ENCODE measurements at places on chromosomes 2 and 18.

GRCh38 chr2:3718679-3719078 lies 15.3 kb downstream of the DCDC2C start:
- no peak for DNase-seq

DNA sequence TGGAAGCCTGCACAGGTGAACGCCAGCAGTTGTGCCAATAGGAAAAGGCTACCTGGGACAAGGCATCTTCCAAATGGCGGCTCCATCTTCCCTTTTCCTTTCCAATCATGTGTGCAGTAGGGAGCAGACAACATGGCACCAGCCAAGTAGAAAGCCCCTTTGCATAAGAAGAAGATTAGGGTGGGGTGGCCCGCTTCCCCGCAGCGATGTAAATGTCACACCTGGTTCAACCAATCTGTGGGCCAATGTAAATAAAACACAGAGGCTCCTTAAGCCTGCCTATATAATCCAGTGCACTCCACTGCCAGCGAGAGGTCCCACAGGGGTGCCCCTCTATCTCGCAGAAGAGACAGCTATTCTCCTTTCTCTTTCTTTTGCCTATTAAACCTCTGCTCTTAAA lies 468.4 kb upstream of the CRIM1 start:
- DNase-seq, result no peak

DNA sequence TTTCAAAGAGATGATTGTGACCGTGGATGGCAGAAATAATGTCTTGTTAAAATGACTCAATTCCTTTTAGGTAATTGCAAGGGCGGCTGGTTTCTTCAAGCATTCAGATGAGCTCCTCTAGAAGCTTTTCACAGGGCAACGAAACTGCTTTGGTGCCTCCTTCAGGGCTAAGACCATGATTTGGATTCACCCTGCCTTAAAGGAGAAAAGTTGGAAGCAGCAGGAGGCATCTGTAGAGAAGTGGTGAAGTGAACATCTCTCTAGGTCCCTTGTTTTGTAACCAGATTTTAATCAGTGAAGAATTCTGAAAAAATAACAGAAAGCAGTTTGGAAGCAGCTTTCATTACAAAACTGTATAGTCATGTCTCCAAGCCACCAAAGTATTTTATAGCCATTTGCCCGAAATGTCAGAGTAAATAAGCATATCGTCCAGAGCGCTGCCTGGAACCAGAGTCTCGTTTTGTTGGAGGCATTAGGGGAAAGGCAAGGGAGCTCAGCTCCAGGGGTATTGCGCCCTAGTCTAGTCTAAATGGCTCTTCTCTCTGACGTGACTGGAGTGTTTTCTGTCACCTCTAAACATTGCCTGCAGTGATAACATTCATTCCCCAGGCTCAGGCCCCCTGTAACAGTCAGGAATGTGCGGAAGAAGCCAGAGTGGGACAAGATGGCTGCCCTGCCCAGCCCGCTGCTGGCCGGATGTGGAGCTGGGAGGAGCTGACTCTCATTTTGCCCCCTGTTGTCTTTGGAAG lies 57.8 kb upstream of the ITGB6 start:
- DNase-seq, result no peak

- no peak for DNase-seq
Measured at GRCh38 chr2:53108246-53108645, 659.4 kb upstream of the CHAC2 start.

DNA sequence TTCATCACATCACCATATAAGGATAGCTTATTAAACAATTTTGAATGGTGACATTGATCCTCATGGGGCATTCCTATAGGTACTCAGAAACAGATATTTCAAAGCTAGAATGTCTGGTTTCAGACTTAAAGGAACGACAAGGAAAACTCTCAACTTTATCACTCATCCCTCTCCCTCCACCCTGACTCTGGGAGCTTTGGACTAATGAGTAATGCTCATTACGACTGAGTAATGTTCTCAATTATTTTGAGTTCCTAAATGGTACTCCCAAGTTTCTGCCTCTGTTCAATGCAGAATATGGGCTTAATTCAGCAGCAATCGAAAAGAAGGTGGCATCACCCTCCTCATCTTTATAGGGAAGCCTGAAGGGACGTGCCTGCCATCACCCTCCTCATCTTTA lies 43.4 kb downstream of the RFX8 start:
- DNase-seq, result no peak
